Pancreas (tissue), 10 donors: ENCODE measurements at places on chromosomes 6 and 20. TPM values are rescaled to one million over a fixed set of nuclear protein-coding genes. Genes with fewer than 3 reads are reported as not detected.

DNA sequence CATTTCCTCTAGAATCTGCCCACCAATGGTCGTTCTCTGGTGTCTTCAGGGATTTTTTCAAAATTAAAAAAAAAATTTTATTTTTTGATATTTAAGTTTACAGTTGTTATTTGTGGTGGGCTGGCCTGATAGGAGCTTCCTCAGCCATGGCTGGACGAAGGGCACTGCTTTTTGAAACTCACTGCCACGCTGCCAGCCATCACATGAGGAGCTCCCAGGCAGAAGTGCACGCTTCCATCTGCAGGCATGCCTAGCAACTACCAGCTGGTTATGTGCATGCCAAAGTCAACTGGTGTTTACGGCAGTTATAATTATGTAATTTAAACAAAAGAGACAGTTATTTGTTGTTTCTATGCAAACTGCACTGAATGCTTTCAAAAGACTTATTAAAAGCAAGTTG, 105.1 kb downstream of the IRF4 start:
- DNase-seq, result no peak

HELZ2 gene
- total RNA-seq, result 23.4 TPM

- no peak for DNase-seq
Observed at GRCh38 chr20:4136967-4137334, 121.6 kb upstream of the RNF24 start.

DNA sequence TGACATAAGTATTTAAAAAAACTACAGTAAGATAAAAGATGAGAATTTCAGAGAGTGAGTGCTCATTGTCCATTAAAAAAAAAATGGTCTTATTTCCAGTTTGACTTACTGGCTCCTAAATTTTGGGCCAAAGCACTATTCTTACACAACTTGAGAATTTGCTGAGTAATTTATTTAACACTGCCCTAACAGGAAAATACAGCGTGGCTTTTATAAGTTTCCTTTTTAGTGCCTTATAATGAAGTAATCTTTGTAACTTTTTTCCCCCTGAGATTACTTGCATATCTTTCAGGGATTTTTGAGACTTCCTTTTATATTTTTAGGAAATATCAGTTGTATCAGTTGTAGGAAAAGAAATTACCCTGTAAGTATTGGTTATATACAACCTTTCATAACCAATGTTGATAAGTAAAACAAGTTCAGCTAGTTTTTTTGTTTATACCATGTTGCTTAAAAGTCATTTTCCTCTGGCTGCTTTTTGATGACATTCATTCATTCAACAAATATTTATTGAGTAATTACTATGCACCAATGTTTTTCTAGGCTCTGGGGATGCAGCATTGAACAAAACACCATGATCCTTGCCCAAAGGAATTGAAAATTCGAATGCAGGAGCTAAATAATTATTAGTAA, 106.4 kb upstream of the SGK1 start:
- no peak for DNase-seq

DNA sequence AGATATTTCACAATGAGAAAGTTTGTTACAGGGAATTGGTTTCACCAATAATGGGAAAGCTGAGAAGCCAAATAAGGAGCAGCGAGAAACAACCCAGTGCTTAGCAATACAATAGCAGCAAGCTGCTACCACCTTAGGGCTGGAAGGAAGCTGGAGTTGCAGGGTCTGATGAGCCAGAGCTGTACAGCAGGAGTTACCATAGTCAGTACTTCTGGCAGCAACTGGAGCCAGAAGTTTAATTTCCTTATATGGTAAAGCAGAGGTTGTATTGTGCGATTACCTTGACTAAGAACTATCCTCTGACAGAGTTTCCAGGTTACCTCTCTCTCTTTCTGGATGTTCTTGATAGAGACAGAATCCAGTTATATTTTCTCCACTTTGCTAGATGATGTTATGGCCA, 137.1 kb upstream of the OLIG3 start:
- no peak for DNase-seq

DNA sequence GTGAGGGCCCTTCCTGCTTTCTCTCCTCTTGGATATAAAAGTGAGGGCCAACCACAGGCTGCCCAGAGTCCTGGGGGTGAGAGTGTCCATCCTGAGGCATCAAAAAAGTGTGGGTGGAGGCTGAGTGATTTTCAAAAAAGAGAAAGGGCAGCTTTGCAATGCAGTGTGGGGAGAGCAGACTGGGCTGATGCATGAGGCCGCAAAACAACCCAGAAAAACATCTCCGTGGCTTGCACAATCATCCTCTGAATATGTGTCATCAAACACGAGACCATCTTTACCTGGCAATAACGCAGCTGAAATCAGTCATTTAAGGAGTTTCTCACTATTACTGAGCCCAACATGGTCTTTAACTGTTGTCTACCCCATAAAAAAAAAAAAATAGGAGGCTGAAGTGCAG, 191.2 kb upstream of the SOX4 start:
- DNase-seq, result no peak

GRCh38 chr6:18262702-18263417, 1.5 kb downstream of the DEK start:
- DNase-seq, result no peak

- DNase-seq, result no peak
Observed at GRCh38 chr6:168479421-168479820, 38.4 kb downstream of the SMOC2 start.

DNA sequence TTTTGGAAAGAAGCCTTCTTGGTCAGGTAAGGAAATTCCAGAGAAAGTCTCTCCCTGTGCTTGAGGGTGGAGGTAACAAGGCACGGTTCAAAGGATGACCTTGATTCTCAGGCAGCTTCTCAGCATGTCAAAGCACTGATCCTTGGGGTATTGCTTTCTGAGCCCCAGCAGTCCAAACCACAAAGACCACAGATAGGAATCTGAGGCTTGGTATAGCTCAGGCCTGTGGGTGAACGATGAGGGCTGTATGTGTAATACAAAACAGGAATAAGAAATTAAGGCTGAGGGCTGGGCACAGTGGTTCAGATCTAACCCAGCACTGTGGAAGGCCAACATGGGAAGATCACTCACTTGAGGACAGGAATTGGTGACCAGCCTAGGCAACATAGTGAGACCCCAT, 70.2 kb upstream of the SLC22A1 start:
- DNase-seq, result no peak

DNA sequence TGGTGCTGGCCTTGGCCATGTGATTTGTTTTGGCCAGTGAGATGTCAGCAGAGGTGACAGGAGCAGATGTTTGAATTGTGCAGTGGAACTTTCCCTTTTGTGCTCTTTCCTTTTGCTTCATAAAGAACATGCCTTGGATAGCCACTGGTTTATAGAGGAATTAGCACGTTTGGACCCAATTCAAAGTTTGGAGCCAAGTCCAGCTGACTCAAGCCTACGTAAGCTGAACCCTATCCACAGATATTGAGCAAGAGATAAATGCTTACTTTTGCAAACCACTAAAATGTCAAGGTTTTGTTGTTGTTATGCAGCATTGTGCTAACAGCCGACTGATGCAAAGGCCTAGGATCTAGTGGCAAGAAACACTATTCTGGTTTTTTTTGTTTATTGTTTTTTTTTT, 230.9 kb upstream of the CITED2 start:
- no peak for DNase-seq

ETV7 gene
- 2.5 TPM for total RNA-seq
